ENCODE measurements at places on chromosomes 3 and 15.

DNA sequence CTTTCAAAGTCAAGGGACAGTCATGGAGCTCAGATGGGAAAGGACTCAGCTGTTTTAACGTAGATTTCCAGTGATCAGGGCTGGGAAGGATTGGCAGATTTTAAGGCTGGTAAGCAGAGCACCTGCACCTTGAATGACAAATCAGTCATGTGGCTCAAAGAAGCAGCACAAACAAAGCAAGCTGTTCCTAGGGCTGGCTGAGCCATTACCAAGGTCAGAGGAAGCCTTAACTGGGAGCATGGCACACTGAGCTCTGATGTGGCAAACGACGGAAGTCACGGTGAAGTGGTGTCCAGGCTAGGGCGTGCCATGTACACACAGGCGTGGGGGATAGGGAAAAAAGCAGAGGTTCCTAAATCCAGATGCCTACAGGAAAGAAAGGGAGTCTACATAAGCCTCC is 84.6 kb upstream of the PFN2 start:
- no peak for DNase-seq

DNA sequence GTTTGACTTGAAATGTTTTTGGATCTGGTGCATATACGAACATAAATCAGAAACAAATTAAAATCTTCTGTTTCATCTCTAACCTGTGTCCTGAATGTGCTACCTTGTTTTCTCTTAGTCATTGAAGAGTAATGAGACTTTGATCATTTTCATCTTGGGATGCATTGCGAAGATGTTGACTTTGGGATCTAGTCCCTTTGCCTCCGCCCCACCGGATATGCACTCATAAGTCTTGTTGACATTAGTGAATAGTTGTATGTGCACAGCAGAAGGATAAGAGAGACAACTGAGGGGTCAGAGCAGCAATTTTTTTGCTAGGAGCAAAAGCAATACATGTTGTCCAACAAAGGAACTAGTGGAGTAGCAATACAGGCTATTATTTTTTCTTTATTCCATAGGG is 35.9 kb upstream of the SPRED1 start:
- peak; percentile 80 for DNase-seq

- no peak for DNase-seq
These were observed 191.3 kb downstream of the SHOX2 start for GRCh38 chr3:157914882-157915281.

- DNase-seq: peak; percentile 10
These were observed 181.7 kb downstream of the FAM43A start for GRCh38 chr3:194867270-194867983.

DNA sequence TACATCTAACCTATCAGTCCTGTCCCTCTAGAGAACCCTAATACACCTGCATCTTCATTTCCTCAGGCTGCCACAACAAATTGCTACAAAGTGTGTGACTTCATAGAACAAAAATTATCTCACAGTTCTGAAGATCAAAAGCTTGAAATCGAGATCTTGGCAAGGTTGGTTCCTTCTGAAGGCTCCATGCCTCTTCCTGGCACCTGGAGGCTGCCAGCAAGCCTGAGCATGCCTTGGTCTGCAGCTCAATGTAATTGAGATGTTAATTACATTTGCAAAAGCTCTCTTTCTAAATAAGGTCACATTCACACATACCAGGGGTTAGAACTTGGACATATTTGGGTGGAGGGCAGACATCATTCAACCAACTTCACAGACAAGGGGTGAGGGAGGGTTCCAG is 86.4 kb upstream of the ABHD17C start:
- peak; percentile 85 for DNase-seq

DNA sequence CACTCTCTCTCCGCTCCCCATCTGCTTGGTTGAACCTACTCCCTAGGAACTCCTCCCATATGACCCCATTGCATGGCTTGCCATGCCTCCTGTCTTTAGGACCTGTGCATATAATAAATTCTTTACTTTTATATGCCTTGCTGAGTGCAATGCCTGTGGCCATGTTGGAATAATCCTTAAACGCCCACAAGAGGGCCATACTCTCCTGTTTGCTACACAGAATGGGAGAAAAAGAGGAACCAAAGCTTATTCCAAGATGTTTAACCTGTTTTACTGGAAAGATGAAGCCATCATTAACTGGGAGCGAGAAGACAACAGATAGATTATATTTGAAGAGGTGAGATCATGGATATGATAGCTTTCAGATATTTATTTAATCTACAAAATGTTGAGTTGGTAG is 1097.8 kb downstream of the NAALADL2 start:
- DNase-seq: peak; percentile 26

DNA sequence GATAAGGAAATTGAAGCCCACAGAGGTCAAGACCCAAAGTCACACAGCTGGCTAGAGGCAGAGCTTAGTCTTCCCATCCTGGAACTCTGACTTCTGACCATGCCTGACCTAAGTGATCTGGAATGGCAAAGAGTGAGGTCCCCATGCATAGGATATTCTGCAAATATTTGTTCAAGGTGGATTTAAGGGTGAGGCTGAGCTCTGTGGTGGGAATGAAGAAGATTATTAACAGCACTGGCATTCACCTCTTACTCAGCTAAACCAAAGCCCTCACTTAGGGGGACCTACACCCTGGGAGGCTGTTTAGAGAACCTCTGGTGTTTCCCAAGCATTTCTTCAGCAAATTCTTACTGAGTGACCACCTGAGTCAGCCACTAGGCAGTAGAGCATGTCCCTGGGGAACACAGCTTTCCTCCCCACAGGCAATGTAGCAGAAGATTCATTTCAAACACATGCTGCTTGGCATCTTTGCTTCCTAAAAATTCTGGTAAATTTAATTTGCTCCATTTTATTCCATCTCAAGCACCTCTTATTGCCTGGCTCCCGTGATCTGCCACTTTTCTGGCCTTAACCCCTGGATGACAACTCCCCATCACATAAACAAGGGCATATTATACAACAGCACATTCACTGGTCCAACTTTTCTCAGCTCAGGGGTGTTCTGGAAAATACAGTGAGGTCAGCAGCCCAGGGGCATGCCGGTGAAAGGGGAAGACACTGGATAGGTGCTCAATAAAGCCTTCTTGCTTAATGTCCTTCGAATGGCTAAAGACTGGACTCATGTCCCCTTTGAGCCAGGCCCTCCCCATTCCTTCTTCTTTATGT is 176.0 kb downstream of the ABHD5 start:
- DNase-seq: peak; percentile 80

GRCh38 chr3:34216711-34217335 is 418.4 kb downstream of the PDCD6IP start:
- no peak for DNase-seq

DNA sequence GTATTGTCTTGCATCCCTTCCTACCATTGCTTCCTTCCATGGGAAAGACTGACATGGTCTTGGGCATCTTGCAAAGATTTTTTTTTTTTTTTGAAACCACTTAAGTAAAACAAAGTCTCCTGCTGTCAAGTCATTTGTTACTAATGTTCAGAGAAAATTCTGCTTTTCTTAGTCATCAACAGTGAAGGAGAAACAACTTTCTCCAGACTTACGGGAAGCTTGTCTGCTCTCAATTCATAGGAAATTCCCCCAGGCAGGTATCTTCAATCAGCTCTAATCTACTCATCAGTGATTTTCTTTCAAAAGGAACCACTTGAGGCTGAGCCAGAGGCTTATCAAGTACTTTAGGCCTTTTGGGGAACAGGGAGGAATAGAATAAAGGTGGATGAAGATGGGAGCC is 15.9 kb upstream of the DRD3 start:
- no peak for DNase-seq

GRCh38 chr15:40323953-40324937 is 753 bp downstream of the INAFM2 start:
- DNase-seq: no peak

- peak; percentile 3 for DNase-seq
These were observed at the start of gene UNC13C for GRCh38 chr15:53978253-53978906. TSS of gene UNC13C (plus strand) at chr15:53978441. CDS start at chr15:54012904, 34,463 bp downstream.

DNA sequence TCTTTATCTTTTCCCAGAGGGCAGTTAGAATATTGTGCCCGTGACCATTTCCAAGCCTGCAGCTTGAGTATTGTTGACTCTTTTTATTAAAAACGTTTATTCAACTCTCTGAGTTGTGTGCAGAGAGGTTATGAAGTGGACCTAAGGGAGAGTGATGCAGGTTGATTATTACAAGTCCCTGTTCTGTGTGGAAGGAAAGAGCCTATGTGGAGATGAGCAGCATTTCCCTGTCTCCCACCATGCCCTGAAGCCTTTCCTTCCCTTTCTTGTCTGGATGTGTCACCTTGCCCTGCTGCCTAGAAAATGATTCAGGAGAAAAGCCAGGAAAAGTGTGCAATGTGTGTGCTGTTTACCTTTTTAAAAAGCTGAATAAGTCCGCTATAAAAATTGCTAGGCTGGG is 19.4 kb downstream of the ZPLD1 start:
- peak; percentile 46 for DNase-seq

DNA sequence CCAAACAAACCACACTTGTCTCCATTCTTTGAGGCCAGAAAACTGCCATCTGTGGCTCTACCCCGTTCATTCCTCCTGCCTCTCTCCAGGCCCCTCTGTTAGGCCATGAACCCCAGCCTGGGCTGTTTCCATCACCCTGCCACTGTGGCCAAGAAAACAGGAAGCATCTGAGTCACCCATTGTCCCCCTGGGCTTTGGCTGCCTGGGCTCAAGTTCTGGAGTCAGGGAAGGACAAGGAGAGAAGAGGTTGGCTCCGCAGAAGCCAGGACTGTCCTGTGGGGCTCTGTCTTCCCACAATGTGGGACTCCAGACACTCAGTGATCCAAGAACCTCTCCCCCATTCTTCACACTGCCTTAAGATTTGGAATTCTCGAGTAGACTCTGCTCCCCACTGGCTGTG is 14.8 kb upstream of the LCTL start:
- DNase-seq: no peak

DNA sequence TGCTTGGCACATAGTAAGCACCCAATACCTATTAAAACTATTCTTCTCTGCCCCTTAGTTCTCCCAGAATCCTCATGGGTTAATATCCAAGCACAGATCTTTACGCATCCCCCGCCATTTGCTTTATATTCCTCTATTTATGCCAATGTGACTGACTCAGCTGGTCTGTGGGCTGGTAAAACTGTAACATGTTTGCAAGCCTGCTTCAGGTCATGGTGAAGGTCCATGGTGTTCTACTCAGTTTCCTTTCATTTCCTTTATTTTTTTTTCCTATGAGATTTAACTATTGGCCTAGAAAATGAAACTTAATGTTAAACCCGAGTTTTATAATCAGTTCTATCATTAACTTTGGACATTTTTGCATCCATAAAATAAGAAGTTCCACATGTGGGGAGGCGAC is 47.0 kb downstream of the FRMD4B start:
- no peak for DNase-seq

DNA sequence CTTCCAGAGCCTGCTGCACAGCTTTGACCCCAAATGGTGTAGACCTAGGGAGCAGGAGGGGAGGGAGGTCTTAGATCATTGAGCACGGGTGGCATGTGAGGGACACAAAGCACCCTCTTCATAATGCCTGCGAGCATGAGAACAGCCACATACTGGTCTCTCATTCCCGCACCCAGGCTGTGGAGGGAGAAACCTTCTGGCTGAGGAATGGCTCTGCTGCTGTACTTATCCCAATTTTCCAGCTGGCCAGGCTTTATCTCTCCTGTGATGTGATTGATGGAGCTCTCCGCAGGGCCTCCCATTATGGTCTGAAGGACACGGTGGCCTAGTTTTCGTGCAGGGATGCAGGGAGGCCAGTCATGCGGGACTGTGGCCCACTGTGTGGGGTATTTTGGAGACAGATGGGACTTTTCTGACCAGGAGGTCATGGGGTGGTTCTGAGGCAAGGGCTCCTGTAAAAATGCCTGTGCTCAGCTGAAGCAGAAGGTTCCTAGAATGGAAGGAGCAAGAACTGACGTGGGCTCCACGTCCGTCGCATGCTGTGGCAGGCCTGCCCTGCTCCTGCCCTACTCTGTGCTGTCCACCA is 251.5 kb downstream of the PLCL2 start:
- DNase-seq: no peak

DNA sequence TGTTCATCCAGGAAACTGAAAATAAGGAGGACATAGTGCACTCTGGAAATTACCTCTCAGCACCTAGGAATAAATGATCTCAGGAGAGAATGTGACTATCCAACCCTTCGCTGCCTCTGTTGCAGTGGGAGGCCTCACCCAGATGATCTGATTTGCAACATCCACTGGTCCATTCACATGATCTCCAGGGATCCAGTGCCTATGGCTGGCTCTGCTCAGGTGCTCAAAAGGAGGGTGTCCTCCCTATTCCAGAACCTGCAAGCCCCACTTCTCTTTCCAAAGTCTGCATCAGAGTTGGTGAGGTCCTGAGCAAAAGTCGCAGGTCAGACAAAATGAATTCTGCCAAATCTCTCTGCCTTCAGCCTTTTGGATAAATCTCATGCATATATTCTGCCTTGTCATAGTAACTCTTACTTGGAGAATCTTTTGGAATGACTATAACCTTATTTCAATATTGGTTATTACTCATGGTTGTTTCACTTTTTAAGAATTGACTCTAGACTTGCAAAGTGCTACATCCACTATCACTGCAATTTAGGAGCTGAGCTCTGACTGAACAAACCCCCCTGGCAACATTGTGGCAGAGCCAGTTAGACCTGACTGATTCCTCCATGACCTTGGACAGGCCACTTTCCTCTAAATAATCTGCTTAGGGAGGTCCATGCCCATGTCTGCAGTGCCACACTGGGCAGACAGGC is 295.1 kb downstream of the EPHB1 start:
- DNase-seq: peak; percentile 13

- no peak for DNase-seq
These were observed 71.8 kb upstream of the HACD2 start for GRCh38 chr3:123656691-123657090.

DNA sequence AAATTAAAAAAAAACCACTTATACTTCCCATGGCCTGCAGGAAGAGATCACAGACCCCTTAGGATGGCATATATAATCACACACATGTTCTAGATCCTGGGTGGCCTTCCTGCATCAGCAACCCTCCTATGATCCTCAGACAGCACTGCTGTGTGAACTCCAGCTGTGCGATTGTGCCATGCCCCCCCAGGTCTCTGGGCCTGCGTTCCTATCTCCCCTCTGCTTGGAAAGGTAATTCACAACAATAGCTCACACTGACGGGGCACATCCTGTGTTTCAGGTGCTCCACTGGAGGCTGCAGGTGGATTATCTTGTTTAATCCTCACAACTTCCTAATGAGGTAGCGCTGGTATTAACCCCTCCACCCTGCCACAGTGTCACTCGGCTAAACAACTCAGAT is 71.2 kb upstream of the GLCE start:
- no peak for DNase-seq

DNA sequence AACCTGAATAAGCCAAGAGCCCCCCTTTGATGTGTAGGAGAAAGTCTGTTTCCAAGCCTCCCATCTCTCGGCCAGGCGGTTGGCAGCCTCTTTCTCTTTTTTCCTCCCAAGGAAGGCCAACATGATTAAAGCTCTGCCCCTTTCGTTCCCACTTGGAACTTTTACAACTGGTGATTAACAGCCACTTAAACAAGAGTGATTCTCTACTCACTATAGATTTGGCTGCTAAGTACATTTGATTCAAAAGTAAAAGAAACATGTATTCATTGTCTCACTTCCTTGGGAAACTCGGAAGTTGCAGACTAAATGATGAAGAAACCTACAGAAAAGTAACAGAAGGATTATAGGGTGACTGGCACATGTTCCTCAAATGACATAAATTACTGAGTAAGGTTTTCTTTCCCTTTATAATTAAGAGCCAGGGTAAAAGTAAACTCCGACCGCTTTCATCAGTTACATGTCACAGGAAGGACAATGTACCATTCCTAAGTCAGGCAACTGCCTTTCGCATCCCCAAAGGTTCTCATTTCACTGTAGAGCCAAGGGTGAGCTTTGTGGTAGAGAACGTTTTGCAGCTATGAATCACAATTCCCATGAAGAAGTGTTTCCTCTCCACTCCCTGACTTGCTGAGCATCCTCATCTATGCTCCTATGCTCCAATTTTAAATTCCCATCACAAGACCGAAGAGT is 72.7 kb downstream of the MB21D2 start:
- DNase-seq: no peak

Measured in bronchial epithelial cell (primary cell).